ENCODE measurements at places on chromosomes 1 and 21.

DNA sequence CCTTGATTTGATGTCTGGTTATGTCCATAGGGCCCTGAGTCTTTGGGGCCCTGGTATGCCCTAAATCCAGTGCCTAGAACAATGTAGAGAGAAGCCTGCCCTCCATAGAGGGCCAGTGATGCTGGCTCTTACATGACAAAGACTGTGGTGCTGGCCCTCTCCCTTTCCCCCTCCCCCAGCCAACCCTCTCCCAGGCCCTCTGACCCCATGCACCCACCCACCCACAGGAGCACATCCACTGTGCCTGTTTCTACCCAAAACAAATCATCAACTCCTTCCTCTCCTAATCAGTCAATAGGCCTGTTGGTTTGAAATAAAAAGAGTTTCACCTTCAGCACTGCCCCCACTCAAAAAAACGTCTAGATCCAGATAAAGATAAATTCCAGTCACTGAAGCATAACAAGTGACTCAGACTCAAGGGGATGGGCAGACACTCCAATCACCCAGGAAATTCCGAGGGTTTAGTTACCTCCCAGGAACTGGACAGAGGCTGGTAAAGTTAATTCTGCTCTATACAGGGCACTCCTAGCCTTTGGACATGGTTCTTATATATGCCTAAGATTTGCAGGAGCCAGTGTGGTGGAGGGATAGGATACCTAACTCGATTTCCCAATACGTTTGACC is 144.8 kb upstream of the VANGL1 start:
- no peak for DNase-seq

GRCh38 chr1:230012741-230013140 is 54.3 kb upstream of the GALNT2 start:
- DNase-seq = no peak

- DNase-seq = no peak
Observed at GRCh38 chr1:2558861-2559260, 2.7 kb downstream of the TNFRSF14 start.

DNA sequence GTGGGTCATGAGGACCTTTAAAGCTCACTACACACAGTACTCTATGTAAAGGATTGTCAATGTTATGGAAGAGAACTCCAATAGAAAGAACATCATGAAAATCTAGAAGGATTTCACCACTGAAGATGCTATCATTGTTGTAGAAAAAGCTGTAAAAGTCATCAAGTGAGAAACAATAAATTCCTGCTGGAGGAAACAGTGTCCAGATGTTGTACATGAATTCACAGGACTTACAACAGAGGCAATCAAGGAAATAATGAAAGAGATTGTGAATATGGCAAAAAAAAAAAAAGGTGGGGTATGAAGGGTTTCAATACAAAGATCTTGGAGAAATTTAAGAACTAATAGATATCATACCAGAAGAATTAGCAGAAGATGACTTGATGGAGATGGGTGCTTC is 355.1 kb upstream of the ZRANB2 start:
- no peak for DNase-seq

GRCh38 chr1:53644909-53645689 is 93.9 kb downstream of the GLIS1 start:
- no peak for DNase-seq

GRCh38 chr1:220281159-220281574 is 8.9 kb upstream of the RAB3GAP2 start:
- DNase-seq = no peak
